Putamen (tissue), 1 donor: ENCODE measurements at places on chromosomes 2 and 18.

DNA sequence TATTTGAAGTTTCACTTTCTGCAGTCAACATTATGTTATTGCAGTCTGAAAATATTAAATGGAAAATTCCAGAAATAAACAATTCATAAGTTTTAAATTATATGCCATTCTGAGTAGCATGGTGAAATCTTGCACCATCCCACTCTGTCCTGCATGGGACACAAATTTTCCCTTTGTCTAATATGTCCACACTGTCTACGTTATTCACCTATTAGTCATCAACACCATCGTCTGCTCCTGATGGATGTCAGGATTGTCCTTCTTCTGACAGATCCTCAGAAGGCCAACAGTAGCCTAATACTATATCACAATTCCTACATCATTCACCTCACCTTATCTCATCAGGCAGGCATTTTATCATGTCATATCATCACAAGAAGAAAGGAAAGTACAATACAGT lies 163.1 kb downstream of the TXNL1 start:
- DNase-seq, result no peak

DNA sequence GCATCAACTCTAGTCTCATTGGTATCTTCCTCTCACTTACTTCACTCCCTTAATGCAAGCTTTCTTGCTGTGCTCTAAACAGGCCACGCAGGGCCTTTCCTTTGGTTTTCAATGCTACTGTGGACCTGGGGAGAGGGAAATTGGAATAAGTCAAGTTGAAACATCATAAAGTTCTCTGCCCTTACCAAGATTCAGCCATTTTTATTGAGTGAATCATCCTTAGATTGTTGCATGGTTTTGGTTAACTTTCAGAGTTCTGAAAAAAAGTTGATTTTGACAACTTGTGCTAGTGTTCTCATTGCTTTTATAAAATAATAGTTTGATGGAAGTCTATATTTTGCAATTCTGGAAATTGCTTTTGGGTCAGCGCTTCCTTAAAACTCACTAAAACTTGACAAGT lies 852.8 kb upstream of the ACVR2A start:
- DNase-seq, result no peak

DNA sequence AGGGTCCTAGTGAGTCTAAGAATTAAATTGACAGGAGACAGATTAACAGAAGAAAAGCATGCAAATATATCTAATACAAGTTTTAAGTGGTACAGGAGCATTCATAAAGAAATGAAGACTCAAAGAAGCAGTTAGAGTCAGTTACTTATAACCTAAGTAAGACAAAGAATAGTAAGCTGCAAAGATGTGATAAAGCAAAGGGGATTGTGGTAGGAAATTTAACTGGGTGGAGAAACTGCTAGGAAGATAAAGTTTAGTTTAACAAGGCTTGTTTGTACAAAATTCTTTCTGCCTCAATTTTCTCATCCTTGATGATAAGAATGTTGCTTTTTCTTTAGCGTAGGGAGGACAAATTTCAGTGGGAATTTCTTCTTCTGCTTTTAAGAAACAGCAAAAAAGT lies 35.5 kb upstream of the ST6GAL2 start:
- DNase-seq, result no peak

- no peak for DNase-seq
Measured at GRCh38 chr2:119319593-119319992, 47.0 kb downstream of the C2orf76 start.

GRCh38 chr18:24400587-24400986 lies 3.0 kb upstream of the OSBPL1A start:
- no peak for DNase-seq

GRCh38 chr18:24778810-24779418 lies 318.5 kb downstream of the HRH4 start:
- no peak for DNase-seq

GRCh38 chr2:174158003-174158402 lies 90.3 kb downstream of the OLA1 start:
- peak; percentile 3 for DNase-seq

DNA sequence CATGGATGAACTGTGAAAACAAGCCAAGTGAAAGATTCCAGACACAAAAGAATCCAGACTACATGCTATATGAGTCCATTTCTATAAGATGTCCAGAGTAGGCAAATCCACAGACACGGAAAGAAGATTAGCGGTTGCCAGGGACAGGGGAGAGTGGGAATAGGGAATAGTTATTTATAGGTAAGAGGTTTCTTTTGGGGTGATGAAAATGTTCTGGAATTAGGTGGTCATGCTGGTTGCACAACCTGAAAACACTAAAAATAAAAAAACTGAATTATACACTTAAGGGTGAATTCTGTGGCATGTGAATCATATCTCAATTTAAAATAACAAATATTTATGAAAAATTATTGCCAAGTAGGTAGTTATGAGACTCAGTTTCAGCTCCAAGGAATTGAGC lies 168.4 kb downstream of the LTBP1 start:
- no peak for DNase-seq

- peak; percentile 48 for DNase-seq
Measured at GRCh38 chr2:9212661-9213411, 6.2 kb downstream of the ASAP2 start.

GRCh38 chr2:135072125-135072997 lies 20.3 kb downstream of the RAB3GAP1 start:
- no peak for DNase-seq

DNA sequence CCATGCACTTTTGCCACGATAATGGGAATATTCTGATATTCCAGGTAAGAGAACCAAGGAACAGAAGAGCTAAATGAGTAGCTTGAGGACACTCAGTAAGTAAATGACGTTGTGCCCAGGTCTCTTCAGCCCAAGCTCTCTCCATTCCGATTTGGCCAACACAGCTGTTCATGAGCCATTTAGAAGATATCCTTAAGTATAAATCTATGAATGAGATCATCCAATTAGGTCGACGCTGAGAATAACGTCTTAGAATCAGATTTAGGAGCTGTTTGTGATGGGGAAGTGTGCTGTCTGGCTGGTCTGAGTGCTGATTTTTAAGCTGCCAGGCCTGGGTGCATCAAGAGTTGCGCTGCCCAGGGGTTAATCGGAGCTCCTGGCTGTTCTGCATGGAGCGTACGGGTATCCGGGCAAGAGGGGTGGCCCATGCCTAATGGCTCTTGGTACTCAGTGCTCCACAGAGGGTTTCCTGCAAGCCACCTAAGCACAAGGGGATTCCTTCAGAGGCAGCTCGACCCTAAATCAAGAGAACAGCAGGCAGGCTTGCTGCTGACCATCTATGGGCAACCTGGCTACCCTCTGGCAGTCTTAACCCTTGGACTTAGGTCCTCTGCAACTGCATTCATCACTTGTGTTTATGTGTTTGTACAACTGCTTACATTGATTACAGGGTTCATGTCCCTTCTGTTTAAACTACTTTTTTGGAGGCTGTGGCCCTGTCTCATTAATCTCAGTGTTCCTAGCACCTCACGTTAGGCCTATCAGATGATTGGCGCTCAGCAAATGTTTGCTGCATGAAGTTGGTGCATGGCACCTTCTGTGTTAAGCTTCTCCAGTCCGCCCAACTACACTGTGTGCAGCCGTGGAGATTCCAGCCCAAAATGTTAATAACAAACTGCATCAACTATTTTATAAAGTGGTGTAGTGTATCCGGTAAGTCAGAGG lies 31.9 kb downstream of the SOX11 start:
- DNase-seq, result no peak

DNA sequence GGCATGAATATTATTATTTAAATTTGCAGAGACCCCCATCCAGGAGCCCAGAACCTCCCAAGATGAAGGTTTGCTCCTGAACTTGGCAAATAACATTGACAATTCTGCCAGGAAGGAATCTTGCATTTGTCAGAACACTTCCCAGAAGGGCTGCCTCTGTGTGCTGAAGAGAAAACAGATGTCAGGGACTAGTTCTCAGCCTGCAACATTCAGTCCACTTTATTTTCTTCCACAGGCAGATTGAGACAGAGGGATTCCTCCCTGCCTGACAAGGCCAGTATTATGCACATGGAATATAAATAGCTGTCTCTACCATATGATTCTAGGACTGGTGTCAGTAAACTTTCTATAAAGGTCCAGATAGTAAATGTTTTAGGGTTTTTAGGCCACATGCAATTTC lies 171.5 kb upstream of the SIX2 start:
- no peak for DNase-seq

DNA sequence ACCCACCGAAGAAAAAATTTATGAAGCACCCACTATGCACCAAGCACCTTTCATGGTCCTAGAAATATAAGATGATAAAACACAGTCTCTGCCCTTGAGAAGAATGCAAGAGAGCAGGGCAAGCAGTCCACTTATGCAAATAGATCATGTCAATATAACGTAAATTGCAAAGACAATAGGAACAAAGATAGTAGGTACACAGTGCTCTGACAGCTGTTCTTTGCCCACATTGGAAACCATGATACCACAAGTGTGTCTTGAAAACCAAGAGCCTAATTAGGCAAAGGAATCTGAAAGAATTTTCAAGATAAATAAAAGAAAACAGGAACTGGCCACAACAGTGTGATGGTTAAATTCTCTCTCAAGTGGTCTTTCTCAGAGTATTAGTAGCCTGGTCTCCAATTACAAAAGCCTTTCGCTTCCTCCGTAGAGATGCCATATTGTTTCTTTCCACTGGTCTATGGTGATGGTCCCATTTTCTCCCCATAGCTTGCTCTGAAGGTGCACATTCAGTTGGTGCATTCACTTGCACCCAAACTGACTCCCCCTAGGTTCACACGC lies 108.5 kb downstream of the VWC2L start:
- no peak for DNase-seq

GRCh38 chr2:38466876-38467767 lies 90.0 kb upstream of the ATL2 start:
- no peak for DNase-seq

DNA sequence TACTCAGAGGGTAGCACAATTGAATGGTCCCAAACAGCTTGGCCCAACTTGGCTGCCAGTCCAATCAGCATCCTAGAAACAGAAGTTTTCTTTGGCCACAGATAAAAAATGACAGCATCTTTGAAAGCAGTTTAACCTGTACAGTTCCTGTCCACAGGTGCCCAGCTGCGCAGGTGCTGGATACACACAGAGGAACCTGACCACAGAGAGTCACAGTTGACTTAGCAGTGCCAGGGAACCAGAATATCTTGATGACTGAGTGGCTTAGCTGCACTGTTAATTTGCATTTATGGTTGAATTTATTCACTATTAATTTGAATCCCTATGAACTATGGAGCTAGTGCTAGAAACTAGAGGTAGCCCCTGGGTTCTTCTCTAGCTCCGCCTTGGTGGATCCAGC lies 93.7 kb downstream of the TPGS2 start:
- no peak for DNase-seq

DNA sequence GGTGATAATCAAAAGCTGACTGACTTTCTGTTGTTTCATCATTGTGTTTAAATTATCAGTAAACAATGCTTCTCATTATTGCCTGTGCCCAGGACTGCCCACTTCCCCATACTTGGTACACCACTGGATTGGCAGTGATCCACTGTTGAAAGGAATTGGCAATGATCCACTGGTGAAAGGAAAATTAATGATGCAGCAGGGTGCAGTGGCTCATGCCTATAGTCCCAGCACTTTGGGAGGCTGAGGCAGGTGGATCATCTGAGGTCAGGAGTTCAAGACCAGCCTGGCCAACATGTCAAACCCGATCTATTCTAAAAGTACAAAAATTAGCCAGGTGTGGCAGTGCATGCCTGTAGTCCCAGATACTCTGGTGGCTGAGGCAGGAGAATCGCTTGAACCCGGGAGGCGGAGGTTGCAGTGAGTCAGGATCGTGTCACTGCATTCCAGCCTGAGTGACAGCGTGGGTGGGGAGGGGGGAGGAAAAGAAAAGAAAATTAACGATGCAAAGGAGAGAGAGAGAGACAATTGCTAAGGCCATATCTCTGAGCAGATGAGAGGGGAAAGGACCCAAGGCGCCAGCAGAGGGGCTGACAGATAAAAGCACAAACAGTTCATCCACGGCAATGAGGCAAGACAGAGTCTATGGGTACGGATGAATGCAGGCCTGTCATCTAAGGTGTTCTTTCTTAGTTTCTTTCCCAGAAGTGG lies 10.2 kb upstream of the GTF2A1L start:
- DNase-seq, result peak; percentile 47

DNA sequence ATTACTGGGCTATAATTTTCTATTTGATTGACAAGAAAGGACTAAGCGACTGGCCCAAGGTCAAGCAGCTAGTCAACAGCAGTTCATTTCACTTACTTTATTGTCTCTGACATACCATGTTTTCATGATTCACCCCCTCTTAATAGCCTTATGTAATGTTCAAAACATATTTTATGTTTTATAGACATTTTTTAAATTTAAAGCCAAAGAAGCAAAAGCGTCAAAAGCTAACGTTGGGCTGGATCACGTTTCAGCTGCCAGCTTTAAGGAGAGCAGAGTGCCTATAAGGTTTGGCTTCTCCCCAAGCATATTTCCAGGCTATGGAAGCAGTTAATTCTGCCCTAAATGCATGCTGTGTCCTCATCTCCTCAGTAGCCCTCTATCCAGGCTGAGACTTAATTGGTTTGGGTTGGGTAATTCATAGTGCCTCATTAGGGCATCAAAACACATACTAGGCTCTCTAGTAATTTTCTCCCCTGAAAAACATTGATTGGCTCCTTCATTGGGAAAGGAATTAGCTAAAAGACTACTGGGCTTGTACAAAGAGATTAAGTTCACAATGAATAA lies 94.8 kb upstream of the CREB1 start:
- no peak for DNase-seq

- DNase-seq, result no peak
Measured at GRCh38 chr2:140747665-140748064, 1383.2 kb downstream of the LRP1B start.

DNA sequence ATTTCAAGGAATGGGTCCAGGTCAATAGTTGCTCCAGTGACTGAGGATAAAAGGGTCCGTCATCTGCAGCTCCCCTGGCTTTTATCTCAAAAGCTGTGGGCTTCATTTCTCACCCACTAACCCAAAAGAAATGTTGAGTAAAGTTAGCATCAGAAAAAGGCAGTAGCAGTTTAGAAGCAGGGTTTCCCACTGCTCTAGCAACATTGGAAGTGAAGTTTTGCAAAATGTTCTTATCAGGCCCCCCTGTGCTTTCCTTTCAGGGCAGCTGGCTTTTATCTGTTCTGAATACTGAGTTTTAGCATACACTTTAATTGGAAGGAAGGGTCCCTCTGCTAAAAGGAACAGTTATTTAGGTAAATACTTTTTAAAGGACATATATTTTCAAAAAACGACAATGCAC lies 296.2 kb upstream of the RAB12 start:
- no peak for DNase-seq

- no peak for DNase-seq
Measured at GRCh38 chr2:144894612-144895599, 375.0 kb upstream of the ZEB2 start.

- no peak for DNase-seq
Measured at GRCh38 chr2:234355021-234355720, 141.7 kb downstream of the ARL4C start.

- no peak for DNase-seq
Measured at GRCh38 chr2:26475832-26476501, 2.0 kb downstream of the OTOF start.

- DNase-seq, result no peak
Measured at GRCh38 chr2:17995593-17995992, 117.1 kb downstream of the KCNS3 start.

DNA sequence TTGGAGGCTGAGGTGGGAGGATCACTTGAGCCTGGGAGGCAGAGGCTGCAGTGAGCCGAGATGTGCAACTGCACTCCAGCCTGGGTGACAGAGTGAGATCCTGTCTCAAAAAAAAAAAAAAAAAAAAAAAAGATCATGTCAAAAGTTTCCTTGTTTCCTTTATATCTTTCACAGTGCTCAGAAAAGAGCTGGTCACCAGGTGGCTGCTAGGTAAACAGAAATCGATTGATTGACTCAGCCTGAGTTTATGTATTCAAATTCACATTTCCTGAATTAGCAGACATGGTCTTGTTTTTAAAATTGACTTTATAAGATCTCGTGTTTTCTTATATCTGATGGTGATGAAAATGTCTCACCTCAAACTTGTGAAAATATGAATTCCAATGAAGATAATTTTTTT lies 261.8 kb upstream of the FANCL start:
- DNase-seq, result no peak
